ENCODE measurements at places on chromosomes 12 and 14. TPM values are rescaled to one million over a fixed set of nuclear protein-coding genes. Genes with fewer than 3 reads are reported as not detected.
A peak's percentile ranks its signal among the peaks of the same experiment; 100 is the strongest.

CLEC2A gene
- not detected for total RNA-seq

- H3K27ac ChIP-seq, result no peak within 1 kb of the TSS
- no peak within 1 kb of the TSS for H3K4me3 ChIP-seq
- DNase-seq, result no peak
- no peaks in the 10 kb centered on the region for H3K27me3 ChIP-seq
- H3K36me3 ChIP-seq, result no peaks in the 10 kb centered on the region
- peaks cover 3% of the 10 kb centered on the region for H3K4me1 ChIP-seq
These were observed at the start of gene MYRFL for GRCh38 chr12:69824966-69825560. MYRFL (plus strand) TSS chr12:69825227; CDS start chr12:69825518, 291 bp downstream.

- no peaks in the 10 kb centered on the region for H3K36me3 ChIP-seq
- H3K4me1 ChIP-seq, result peaks cover 36% of the 10 kb centered on the region
- no peaks in the 10 kb centered on the region for H3K27me3 ChIP-seq
- peak overlapping the region; percentile 99 for H3K27ac ChIP-seq
These were observed 41.8 kb downstream of the CORO1C start for GRCh38 chr12:108689314-108690190.

- DNase-seq, result no peak
- no peaks in the 10 kb centered on the region for H3K36me3 ChIP-seq
- H3K27ac ChIP-seq, result no peak overlapping the region
- H3K4me1 ChIP-seq, result peaks cover 5% of the 10 kb centered on the region
These were observed 12.9 kb upstream of the CLMN start for GRCh38 chr14:95332641-95333040.
